ENCODE measurements at places on chromosomes 3 and 15. TPM values are rescaled to one million over a fixed set of nuclear protein-coding genes. Genes with fewer than 3 reads are reported as not detected.

The LAMB2 gene
- 0.29 TPM for total RNA-seq

GRCh38 chr3:30476368-30477084 is 129.9 kb upstream of the TGFBR2 start:
- DNase-seq, result no peak

GRCh38 chr3:150723946-150724345 is 20.2 kb upstream of the ERICH6 start:
- peak; percentile 17 for DNase-seq

The TM4SF1 gene
- not detected for total RNA-seq

The FOXL2 gene
- not detected for total RNA-seq

GRCh38 chr3:123419181-123419849 is 29.6 kb downstream of the ADCY5 start:
- no peak for DNase-seq

The AHSG gene
- not detected for total RNA-seq

The PDZRN3 gene
- total RNA-seq, result not detected

GRCh38 chr3:15601399-15602145 is at the start of the genes BTD and HACL1:
TSS of gene BTD (plus strand) at chr3:15601745. CDS start at chr3:15635440, 33,695 bp downstream.
TSS of gene HACL1 (minus strand) at chr3:15601569. CDS start at chr3:15601463, 106 bp downstream.
- peak; percentile 99 for DNase-seq

DNA sequence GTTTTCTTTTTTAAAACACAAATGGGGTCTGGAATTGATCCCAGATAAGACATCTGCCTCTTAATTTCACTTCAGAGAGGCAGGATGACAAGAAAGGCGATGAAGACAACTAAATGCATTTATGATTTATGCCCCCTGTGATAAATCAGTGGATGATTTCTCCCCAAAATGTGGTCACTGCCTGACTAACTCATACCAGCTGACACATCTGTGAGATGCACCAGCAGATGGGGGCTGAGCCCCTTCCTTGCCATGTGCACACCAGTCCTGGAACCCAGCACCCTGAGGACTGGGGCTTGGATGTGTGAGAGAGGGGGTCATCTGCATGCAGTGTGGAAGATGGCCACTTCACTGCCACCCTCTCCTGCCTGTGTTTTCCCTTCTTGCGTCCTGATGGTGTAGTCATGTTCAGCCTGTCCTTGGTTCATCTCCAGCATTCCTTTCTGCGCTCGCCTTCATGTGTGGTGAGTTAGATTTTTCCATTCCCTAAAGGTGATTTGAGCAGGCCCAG is 264.3 kb downstream of the LRTM1 start:
- no peak for DNase-seq

DNA sequence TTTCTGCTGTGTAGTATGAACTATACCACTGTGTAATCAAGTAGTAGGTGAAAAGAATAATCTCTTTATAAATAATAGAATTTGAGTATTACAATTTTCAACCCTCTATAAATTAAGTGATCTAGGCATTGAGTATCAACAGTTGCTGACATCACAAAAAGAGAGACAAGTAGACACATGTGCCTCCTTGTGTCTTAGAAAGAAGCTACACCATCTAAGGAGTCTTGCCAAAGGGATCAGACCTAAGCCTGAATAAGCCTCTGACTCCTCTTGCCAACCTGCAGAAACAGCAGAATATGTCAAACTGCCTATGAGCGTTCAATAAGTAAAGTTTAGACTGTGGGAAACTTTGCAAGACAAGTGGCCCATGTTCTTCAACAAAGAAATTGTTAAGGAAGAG is 5.8 kb upstream of the MTMR10 start:
- no peak for DNase-seq

- no peak for DNase-seq
Measured at GRCh38 chr3:46724424-46724823, 6.8 kb upstream of the PRSS50 start.

DNA sequence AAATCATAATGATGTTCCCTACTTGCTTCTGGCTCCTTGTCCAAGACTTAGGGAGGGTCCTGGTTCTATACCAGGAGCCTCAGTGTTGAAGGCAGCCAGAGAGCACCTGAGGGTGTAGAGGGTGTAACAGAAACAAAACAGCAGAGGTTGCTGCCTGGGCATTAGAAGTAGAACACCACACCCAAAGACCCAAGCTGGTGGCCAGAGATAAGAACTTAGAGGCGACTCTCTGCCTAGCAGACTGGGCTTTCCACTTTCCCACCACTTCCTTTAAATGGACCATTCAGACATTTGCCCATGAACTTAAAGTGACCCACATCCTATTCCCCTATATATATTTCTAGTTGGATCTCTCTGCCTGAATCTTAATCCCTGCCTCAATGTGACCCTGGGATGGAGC is 189.8 kb downstream of the KLF13 start:
- DNase-seq, result peak; percentile 12

DNA sequence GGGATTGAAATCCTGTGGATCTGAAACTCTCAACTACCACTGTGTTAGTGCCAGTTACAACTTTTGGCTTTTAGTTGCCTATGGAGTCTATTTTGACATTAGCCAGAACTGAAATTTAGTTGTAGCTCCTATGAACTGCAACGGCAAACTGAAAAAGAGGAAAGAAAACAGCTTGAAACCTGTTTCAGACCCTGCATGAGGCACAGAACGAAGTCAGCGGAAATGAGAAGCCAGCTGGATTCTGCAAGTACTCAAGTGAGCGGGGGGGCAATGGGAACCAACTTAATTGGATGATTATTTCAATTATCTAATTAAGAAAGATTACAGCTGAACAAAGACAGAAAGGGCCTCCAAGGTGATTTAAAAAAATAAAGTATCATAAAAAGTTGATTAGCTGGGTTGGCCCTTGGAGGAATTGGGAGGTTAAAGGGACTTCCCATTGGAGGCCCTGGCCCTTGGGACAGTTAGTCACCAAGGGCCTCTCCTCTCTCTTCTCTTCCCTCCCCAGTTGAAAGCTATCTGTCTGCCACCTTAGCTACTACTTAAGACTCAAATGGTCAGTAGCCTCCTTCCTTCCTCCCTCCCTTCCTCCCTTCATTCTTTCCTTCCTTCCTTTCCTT is 352.1 kb downstream of the SHQ1 start:
- DNase-seq, result no peak

The GRK7 gene
- not detected for total RNA-seq

DNA sequence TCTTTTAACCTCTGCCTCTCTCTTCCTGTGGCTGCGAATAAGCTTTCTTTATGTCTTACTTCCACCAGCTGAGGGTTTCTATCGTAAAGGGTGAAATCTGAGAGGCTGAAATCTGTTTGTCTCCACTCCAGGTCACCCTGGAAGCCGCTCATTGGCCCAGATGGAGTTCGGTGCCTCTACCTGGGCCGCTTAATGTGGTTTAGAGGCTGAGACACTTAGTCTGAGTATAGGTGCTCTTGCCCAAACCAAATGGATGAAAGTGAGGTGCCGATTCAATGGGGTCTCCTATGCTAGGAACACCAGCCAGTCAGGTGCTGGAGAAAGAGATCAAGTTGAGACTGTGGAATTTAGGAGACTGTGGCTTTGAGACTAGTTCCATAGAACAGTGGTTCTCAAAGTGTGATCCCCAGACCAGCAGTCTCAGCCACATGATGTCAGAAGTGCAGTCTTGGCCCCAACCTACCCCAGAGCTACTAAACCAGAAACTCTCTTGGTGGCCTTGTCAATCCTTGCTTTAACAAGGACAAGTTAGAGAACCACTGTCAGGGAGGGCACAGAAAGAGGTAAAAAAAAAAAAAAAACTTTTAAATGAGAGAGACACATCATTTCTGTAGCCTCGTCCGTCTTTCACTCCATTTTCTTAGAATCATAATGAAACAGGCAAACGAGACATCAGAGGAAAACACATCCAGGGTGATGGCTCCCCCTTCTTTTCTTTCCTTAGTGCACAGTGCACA is 54.9 kb upstream of the CCR2 start:
- DNase-seq, result no peak

The ACTRT3 gene
- 0.66 TPM for total RNA-seq

The C3orf20 gene
- total RNA-seq, result 0.11 TPM

The COLQ gene
- total RNA-seq, result 6.0 TPM

The CCDC54 gene
- total RNA-seq, result not detected

The FGD5 gene
- total RNA-seq, result 0.32 TPM

- DNase-seq, result peak; percentile 57
Measured at GRCh38 chr3:48847053-48847503, 596 bp downstream of the PRKAR2A start.

The EPHA6 gene
- not detected for total RNA-seq

The SHC4 gene
- total RNA-seq, result 0.66 TPM

DNA sequence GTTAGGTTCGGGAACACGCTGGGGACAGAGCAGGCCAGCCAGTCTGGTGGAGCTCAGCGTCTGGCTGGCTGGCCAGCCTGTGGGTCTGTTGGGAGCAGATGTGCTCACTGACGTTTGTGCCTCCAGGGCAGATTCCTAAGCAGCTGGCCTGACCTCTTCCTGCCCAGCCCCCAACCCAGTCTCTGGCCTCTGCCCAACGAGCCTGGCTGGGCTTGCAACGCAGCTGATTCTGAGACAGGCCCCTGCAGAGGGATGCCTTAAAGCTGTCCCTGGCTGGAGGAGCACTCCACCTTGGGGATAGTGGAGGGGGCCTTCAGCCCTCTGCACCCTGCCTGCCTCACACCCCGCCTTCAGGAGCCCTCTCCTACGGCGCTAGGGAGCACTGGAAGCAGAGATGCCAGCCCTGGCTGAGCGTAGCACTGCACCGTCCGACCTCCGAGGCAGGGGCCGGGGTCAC is 46.0 kb downstream of the KLF13 start:
- DNase-seq, result no peak

DNA sequence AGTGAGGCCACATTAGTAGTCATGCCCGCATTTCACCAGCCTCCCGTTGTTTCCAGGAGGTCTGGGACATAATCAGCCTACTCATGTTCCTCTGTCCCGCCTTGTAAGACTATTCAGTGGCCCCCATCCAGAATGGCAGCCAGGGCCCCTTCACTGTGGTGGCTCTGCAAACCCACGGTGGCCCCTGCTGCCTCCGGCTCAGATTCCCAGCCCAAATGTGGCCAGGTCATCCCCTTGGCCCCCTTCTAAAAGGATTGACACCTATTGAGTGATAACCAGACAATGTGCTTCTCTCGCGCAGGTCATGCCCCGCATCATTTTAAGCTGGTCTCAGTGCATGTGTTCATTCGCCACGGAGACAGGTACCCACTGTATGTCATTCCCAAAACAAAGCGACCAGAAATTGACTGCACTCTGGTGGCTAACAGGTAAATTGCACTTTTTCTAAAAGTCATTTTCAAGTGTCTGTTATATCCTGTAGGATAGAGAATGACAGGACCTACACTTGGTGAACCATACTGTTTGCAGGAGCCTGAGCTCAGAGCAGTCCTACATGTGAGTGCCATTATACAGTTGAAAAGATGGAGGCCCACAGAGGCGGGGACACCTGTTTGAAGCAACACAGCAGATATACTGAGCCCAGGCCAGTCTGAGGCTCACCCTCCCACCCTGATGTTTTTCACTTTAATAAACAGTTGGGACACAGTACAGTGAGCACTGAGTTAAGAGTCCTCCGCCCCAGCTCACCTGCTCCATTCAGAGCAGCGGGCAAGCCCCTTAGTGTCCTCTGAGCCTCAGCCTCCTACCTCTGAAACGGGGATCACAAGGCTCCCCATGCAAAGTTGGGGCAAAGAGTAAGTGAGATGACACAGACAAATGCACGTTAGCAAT is 47.7 kb downstream of the PXYLP1 start:
- DNase-seq, result peak; percentile 40

The SH3GL3 gene
- not detected for total RNA-seq

DNA sequence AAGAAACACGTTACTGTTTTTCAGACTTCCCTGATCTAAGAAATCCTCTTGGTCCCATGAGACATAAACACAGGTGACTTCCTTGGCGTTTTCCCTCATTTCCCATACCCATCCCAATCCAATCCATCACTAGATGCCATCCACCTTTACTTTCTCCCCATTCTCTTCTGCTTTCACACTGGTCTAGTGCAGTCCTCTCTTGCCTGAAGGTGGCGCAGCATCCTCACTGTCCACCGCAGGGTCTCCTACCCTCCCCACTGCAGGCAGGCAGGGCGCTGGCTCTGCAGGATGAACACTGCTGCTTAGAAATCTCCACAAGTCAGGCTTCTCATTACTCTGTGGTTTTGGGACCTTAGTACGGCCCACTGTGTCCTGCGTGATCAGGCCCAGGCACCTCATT is 58.2 kb downstream of the RAB7A start:
- DNase-seq, result peak; percentile 56

The ALG1L2 gene
- total RNA-seq, result 0.90 TPM

DNA sequence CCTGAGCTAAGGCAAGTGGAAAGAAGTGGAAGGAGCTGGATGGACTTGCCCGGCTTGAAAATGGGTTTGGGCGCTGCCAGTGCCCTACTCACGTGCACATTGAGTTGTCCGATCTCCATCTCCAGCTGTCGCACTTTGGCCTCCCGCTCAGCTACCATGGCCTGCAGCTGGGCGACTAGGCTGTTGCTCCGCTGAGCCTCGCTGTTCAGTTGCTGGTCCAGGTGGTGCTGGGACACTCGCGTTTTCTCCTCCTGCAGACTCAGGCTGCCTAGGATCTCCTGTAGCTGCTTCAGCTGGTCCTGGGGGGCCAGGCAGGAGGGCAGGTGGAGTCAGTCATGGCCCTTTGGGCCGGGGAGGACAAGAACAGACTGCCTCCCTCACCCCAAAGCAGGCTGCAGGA is 33.0 kb upstream of the HHATL start:
- DNase-seq, result no peak

DNA sequence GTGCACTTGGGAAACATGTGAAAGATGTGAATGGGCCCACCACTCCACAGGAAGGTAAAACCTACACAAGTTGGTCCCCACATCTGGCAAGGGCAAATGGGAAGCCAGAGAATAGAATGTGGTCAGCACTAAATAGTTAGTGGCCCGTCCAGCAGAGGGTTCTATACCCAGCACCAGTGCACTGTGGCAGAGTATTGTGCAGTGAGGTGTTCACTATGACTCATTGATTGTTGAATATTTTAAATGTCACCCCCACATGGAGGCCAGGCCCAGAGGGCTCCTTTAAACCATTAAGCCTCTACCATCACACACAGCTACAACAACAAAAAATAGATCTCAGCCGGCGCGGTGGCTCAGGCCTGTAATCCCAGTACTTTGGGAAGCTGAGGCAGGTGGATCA is 11.7 kb downstream of the FRMD5 start:
- no peak for DNase-seq

DNA sequence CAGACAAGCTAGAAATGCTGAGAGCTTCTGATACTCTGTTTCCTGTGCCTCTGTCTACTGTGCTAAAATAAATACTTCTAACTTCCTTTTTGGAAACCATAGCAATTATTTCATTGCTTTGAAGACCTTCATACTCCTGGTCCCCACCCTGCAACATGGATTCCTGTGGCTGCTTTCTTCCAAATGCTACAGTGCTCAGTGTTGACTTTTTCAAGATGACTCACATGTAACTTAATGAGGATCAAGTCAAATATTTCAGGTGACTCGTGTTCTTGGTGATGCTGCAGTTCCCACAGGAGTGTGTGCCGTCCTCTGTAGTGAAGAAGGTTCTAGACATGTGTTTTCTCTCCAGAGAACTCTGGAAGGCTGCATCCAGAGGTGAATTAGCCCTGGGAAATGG is 288.6 kb downstream of the CLSTN2 start:
- DNase-seq, result no peak

GRCh38 chr3:14007006-14007405 is 117.7 kb downstream of the CHCHD4 start:
- DNase-seq, result no peak

- peak; percentile 31 for DNase-seq
Measured at GRCh38 chr15:79185199-79185598, 94.6 kb upstream of the RASGRF1 start.

The PFKFB4 gene
- total RNA-seq, result 42.8 TPM

The CHRD gene
- total RNA-seq, result not detected

The IL5RA gene
- not detected for total RNA-seq

The CORO2B gene
- not detected for total RNA-seq

- DNase-seq, result no peak
Measured at GRCh38 chr3:141164852-141165251, 66.8 kb upstream of the PXYLP1 start.

GRCh38 chr3:141373768-141374526 is 5.6 kb downstream of the ZBTB38 start:
- no peak for DNase-seq
